Cortex of kidney (tissue), 1 donor: ENCODE measurements at places on chromosomes 1 and 21.

DNA sequence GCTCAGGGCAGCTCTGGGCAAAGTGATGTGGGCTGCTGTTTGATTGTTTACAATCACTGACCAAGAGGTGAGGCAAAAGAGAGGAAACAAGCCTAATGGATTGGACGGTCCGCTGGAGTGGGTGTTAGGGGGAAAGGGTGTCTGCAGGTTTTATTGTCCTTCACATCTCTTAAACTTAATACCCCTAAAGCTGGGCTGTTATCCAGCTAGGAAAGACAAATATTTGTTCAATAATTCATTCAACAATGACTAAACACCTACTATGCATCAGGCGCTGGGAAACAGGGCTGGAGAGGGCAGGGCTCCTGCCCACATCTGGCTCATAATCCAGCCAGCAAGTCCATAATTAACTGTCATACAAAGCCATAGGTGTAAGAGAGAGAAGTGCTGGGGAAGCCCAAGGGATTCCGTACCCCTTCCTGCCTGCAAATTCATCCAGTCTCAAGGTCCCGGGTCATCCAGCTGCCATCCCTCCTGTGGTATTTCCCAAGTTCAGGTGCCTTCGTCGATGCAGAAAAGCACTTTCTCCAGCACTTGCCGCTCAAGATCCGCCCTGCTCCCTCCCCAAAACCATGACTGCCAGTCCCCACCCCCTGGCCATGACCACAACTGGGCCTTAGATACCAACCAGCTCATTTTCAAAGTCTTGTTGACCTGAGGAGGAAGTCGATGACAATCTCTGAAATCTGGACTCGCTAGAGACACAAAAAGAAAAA, 10.7 kb downstream of the TMEM63A start:
- DNase-seq: no peak

DNA sequence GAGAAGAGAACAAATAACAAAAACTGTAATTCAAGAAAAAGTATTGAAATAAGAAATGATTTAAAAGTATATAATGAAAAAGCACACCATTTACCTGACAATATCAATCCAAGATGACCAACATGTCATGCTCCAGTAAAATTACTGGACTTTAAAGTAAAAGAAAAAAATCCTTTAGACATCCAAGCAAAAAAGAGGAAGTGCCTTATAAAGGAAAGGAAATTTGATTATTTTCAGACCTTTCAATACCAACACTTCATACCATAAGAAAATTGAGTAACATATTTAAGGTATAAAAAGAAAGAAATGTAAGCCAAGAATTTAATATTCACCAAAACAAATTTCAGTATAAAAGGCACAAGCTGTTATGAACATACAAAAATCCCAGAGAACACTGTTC, 46.2 kb upstream of the SSX2IP start:
- no peak for DNase-seq

- DNase-seq: no peak
These were observed 10.9 kb downstream of the PHACTR4 start for GRCh38 chr1:28380394-28380793.

GRCh38 chr1:6026095-6026809, 19.4 kb upstream of the KCNAB2 start:
- DNase-seq: no peak

DNA sequence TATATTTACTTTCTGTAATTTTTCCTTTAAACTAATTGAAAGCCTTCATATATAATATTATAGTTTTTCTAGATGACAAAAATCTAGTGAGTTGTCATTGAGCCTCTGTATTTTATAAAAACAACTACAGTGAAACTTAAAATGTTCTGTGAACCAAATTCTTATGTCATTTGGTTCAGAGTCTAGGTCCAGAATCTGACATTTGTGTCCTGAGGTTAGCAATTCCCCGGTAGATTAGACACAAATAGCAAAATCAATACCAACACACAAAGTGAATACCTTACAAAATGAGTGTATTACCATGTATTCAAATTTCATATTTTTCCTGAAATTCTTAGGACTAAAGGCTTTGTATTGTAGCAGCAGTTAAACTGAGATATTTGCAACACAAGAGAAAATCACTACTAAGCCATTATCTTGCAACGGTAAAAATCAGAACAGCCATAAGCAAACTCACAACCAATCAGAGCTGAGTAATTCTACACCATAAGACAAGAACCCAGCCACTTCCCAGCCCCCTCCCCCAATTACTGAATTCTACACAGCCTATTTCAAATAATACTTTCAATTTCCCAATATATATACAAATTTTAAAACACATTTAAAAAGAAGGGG, 573.5 kb downstream of the SMYD3 start:
- no peak for DNase-seq
